ENCODE measurements at places on chromosomes 6 and 20.
A peak's percentile ranks its signal among the peaks of the same experiment; 100 is the strongest.

DNA sequence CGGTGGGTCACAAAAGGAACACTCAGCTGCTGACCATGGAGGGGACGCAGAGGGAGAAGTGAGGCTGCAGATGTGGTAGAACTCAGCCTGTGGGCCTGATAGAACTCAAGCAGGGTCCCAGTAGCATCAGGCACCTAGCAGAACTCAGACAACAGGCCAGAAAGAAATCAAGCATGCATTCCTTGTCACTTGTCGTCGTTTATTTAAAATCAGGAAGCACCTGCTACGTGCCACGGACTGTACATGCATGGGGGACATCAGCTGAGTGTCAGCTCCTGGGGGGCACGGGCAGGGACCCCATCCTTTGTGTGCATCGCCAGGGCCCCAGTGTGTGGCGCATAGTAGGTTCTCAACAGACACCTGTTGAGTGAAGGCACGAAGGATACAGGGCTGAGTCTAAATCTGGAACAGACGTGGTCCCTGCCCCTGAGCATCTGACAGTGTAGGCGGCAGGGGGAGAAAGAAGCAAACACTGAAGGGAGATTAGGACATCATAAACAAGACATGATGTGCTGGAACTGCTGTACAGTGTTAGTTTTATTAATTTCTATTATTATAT, 32.5 kb downstream of the UQCC2 start:
- DNase-seq = no peak

GRCh38 chr6:80330961-80331360, 224.5 kb downstream of the BCKDHB start:
- no peak for DNase-seq

GRCh38 chr6:165605901-165606739, 56.9 kb downstream of the PDE10A start:
- no peak for DNase-seq

DNA sequence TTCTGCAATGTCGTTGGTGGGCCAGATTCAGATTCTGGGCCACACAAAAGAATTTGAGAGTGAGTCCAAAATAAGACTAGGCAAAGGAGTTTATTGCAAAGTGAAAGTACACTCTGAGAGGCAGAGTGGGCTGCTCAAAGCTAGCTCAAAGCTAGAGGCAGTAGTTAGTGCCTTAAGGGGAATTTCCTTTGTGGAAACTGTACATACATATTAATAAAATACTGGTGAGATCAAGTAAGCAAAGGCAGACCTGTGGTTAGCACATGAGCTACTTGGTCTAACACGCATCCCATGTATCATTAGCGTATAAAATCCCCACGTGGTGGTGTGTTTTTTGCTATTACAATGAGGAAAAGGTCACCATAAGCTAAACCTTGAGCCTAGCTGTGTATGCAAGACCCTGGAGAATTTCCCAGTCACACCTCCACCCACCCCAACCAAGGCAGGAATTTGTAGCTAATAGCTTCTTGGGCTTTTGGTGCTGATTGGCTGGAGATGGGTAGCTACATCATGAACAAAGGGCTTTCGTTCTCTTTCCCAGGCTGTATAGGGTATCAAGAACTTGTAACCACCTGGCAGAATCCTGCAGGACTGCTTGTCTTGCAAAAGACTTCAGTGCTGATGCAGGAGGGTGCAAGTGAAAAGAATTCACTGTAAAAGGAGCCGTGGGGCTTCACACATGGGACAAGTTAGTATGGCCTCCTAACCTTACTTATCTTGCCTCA, 14.7 kb upstream of the TRIM26 start:
- peak; percentile 41 for DNase-seq

- DNase-seq = no peak
These were observed 19.3 kb downstream of the UQCC2 start for GRCh38 chr6:33692078-33692759.

DNA sequence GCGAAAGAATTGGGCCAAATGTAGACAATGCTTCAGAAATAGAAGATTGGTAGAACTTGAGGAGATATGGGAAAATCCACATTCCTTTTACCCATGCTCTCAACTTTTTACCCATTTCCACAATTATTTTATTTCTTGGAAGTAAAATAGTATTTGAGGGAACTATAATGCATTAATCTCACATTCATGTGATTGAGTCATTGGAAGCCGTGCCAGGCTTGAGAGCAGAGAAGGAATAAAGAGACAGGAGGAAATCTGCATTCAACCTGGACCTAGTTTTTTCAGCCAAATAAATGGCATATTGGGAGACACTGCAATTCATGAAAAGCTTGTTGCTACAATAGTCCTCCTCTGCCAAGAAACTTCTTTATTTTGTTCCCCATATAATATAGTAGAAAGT, 2.8 kb upstream of the NUP153 start:
- DNase-seq = no peak

- no peak for DNase-seq
These were observed 285.1 kb downstream of the CENPW start for GRCh38 chr6:126625019-126625418.

GRCh38 chr20:33843854-33844253, 32.7 kb downstream of the CHMP4B start:
- no peak for DNase-seq

DNA sequence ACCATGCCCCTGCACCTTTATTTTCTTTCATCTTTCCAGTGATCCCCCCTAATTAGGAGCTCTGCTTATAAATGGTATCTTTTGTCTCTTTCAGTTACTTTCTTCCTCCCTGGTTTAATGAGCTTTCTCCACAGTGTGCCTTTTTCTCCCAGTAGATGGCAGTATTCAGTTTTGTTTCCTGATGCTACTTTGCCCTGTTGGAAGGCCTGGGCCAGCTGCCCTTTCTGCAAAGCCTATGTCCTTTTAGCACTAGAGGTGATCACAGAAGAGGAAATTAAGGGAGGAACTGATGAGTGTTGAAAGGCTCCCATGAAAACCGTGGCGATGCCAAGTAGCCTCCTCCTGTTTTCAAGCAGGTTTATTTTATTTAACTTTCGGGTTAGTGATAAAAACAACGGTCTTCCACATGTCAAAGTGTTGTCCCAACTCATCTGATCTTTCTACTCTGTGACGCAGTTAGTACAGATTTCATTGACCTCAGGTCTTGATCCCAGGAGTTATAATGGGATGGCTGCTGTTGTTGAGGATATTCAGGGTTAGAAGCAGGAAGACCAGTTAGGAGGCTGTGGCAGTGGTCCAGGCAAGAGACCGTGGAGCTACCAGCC, 184.2 kb upstream of the BMP2 start:
- no peak for DNase-seq

DNA sequence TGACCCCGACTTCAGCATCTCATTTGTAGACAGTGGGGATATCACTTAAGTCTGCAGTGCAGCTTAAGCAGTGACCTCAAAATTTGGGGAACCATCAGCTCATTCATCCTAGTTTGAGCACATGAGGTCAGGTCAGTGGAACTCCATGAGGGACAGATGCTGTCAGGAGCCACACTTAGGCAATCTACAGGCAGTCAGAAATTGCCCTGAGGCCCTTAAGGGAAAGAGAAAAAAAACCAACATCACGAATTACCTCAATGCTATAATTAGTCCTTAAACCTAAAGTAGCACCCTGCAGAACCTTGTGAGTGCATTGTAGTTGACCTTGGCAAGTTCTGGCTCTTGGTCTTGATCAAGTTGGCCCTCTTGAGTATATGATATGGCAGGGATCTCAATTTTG, 21.1 kb downstream of the TMEM74B start:
- no peak for DNase-seq

GRCh38 chr6:75266716-75267291, 17.8 kb downstream of the TMEM30A start:
- DNase-seq = no peak

DNA sequence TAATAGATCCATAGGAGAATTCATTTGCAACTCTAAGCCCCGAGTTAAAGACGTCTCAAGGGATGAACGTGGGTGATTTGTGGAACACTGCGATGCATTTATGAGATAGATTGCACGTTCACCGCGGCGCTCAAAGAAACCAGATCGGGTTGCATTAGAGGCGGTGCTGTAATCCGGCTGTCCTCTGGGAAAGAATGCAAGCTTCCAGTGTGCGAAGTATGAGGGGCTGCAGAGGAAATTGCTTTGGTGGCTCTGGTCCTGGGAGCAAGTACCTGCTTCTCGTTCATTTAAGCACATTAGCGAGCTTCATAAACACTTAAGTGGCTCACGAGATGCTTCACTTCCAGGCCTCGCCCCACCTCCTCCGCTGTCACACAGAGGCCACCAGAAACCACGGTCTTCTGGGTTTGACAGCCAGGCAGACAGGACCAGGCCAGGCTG, 182.3 kb downstream of the CDH4 start:
- DNase-seq = no peak

DNA sequence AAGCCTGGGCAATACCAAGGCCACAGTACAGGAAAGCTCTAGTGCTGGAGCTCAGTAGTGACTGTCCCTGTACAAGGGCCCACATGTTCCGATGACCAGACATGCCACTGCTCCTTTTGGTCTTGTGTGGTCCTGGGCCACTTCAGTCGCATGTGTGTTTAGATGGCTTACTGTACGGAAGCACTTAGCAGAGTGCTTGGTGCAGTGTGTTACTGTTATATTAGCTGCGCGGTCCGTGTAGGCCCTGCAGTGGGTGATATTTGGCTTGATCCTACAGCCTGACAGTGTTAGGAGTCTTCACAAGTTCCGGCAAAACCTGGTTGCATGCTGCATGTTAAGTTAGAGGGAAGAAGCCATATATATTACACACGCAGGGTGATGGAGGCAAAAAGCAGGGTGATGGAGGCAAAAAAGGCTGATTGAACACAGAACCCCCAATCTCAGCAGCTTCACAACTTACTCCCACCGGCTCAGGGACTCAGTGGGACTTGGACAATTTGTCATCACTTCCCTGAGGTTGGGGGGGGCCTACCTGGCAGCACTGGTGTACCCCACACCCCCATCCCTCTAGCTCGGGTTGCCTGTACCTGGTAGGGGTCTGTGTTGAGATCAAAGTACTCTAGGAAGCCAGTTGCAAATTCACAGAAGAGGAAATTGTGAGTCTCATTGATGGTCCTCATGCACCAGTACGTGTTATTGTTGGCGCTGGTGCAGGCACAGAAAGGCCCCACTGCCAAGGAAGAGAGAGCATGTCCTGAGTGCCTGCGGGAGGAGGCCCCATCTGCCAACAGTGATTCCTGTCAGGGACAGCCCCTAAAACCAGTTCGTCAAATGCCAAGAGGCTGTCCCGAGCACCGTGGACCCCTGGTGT, 122.6 kb downstream of the SULF2 start:
- DNase-seq = no peak

GRCh38 chr20:47561180-47561579, 59.5 kb downstream of the NCOA3 start:
- DNase-seq = no peak

- DNase-seq = no peak
These were observed 524.8 kb upstream of the GJE1 start for GRCh38 chr6:141607956-141608355.

DNA sequence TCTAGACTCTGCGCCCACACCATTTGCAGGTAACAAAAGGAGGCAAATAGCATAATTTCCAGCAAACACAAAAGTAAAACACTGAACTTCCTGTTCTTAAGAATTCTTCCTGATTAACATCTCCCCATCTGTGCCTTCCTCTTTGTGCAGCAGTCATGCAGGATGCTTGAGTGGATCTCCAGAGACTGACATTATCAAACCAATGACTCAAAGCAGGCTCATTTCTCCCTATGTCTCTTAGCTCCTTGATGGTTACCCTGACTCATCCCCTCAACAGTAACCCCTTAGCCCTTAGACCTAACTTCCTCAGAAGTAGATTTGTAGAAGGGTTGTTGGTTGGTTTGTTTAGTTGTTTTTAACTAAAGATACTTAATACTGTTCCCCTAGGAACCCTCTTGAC, 137.0 kb upstream of the RIN2 start:
- DNase-seq = no peak

DNA sequence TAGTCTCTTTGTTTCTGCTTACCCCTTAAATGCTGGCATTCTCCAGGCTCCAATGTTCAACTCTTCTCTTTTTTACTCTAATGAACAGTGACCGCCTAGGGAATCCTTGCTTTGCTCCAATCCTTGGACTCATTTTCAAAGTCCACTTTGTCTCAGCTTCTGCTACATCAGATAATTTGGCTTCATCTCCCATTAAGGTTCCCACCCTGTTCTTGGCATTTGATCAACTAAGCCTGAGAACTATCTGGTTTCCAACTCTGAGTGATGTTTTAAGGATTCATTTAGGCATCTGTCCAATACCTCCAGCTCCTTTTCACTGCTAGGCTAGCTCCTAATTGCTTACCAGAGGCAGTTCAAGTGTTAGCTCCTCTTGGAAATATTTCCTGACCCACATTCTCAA, 64.9 kb downstream of the ME1 start:
- no peak for DNase-seq

DNA sequence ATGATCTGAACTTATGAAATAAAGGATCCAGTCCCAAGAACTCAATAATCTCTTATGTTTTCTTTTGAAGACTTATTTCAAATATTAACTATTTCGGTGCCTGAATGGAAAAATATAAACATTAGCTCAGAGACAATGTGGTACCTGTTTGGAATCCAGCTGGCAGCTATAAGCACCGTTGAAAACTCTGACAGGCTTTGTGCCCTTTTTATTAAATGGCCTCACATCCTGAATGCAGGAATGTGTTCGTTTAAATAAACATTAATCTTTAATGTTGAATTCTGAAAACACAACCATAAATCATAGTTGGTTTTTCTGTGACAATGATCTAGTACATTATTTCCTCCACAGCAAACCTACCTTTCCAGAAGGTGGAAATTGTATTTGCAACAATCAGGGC, 4.4 kb upstream of the KIAA0319 start:
- no peak for DNase-seq

GRCh38 chr6:168514216-168514615, 73.2 kb downstream of the SMOC2 start:
- DNase-seq = no peak

GRCh38 chr20:57388953-57389694, 2.1 kb upstream of the RBM38 start:
- DNase-seq = no peak

- no peak for DNase-seq
These were observed 225.3 kb downstream of the RIMS1 start for GRCh38 chr6:72111611-72112010.

DNA sequence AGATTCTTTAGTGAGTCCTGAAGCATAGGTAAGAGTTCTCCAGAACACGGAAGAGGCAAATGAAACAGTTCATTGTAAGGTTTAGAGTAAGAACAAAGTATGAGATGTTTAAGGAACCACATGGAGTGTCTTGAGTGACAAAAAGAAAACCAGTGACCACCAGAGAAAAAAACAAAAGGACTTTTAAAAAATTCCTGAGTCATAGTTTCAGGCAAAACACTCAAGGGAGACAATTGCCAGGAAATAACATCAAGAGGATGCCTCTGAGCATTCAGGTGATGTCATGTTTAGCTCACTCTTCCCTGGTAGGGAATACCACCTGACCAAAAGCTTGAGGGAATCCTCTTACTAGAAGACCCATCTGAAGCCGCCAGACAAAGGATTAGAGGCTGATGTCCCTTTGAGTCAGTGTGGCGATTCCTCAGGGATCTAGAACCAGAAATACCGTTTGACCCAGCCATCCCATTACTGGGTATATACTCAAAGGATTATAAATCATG, 110.3 kb downstream of the COL19A1 start:
- no peak for DNase-seq
